ENCODE measurements at places on chromosomes 5 and 9.

DNA sequence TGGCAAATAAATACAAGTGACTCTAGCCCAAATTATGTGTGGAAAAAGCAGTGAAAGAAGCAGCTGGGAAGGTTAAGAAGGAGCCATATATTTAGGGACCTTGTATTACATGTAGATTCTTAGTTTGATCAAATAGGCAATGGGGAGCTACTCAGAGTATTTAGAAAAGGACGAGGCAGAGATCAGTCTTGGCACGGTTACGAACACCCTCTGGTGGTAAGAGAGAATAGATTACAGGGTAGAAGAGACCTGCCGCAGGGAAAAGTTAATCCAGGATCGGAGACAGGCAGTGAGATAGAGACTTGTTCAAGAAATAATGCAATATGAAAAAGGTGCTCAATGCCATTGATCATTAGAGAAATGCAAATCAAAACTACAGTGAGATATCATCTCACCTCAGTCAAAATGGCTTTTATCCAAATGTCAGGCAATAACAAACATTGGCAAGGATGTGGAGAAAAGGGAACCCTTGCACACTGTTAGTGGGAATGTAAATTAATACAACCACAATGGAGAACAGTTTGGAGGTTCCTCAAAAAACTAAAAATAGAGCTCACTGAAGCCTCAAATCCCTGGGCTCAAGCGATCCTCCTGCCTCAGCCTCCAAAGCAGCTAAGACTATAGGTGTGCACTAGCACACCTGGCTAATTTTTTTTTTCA, 12.0 kb downstream of the INIP start:
- no peak for DNase-seq

DNA sequence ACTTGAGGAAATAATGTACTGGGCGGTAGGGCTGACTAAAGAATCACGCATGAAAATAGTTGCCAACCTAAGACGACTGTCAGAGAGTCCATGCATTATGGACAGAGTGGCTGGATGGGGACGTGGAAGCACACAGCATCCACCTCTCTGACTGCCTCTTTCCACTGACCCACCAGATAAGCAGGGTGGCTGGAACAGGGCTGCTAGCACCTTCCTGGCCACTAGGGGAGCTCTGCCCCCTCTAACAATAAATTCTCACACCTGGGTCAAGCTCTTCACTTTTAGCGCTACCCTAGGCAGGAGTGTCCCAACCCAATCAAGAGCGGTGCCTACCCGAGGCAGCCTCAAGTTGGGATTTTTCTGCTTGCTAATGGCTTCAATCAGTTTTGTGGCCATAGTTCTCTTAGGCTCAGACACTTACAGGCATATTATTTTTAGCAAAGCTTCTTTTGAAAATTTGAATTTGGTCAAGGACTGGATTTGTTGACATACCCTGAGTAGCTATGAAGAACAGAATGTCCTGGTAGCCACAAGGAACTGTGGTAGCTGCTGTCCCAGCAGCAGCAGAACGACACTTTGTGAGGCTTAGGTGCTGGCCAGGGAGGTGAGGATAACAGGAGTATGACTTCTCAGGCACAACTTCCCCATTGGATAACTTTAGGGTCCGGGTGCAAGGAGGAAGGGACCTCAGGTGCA, 6.9 kb upstream of the TPM2 start:
- peak; percentile 14 for DNase-seq

DNA sequence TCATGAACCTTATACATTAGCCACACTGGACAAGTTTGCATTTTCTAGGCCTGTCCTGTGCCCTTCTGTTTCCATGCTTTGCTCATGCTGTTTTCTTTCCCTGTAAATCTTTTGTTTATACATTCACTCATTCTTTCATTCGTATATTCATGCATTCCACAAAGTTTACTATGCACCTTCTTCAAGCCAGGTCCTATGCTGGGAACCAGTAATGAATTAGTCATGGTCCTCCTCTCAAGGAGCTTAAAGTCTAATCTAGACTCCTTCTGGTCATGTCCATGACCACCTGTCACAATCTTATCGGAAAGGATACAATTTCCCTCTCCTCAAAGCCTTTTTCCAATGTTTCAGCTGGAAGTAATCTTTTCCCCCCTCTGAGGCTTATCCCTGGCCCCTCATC, 9.1 kb upstream of the XPA start:
- no peak for DNase-seq

DNA sequence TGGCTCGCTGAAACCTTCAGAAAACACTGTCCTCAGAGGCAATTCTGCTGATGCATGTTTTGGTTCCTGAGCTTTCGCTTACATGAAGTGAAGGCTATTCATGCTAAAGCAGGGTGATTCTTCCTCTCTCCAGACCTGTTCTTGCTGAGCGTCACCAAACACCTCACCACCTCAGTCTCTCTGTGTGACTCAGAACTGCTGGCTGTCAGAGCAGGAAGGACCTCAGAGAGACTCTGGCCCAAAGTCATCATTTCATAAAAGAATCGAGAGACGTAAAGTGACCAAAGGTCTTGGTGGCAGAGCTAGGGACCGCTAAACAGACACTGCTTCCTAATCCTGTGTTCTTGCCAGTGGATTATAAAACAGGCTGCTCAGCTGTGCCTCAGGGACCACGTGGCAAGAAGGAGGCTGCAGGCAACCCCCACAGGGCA, 73.8 kb downstream of the LHFPL2 start:
- DNase-seq: no peak

- no peak for DNase-seq
These were observed 185.7 kb upstream of the GNA14 start for GRCh38 chr9:77833561-77834429.

- no peak for DNase-seq
These were observed 174.7 kb upstream of the PTCH1 start for GRCh38 chr9:95691435-95691834.

DNA sequence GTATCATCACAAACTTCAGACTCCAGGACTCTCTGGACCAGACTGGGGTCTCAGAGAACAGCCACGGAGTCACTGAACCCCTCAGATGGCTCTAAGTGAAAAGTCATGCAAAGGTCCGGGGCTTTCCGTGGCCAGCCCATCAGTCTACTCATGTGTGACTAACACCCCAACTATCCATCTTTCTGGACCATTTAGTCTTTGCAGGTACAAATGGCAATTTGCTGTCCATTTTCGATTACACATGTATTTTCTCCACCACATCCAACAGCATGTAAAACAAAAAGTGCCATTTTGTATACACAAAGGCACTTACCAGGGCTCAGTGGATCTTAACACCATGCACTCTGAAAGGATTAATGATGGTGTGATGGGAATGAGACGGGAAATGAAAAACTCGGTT, 387.7 kb downstream of the BNC2 start:
- no peak for DNase-seq

- no peak for DNase-seq
These were observed 23.8 kb upstream of the CPEB4 start for GRCh38 chr5:173864126-173865050.

- DNase-seq: no peak
These were observed 14.7 kb upstream of the NOTCH1 start for GRCh38 chr9:136560586-136560985.

- DNase-seq: no peak
These were observed 791.8 kb upstream of the C9orf72 start for GRCh38 chr9:28365020-28365640.

All from NCI-H2029 (cell line).